SHP77 treated with DMSO at 0.1 percent for 48 hours (cell line): ENCODE measurements at places on chromosomes 6 and 20.

DNA sequence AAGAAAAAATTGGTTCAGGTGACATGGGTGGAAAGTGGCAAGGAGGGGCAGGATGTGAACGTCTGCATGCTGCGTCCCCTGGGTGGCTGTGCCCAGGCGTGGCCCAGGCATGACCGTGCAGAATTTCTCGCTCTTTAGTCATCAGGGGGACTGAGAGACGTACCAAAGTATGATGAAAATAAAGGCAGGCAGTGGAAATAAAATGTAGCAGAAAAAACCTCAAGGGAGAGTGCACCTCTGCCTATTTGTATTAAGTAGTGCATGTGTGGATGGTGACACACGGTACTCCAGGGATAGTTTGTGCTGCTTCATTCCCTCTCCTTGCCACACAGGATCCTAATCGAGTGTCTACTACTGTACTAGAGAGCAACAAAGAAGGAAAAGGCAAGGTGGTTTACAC lies 81.1 kb downstream of the ATP9A start:
- no peak for DNase-seq

DNA sequence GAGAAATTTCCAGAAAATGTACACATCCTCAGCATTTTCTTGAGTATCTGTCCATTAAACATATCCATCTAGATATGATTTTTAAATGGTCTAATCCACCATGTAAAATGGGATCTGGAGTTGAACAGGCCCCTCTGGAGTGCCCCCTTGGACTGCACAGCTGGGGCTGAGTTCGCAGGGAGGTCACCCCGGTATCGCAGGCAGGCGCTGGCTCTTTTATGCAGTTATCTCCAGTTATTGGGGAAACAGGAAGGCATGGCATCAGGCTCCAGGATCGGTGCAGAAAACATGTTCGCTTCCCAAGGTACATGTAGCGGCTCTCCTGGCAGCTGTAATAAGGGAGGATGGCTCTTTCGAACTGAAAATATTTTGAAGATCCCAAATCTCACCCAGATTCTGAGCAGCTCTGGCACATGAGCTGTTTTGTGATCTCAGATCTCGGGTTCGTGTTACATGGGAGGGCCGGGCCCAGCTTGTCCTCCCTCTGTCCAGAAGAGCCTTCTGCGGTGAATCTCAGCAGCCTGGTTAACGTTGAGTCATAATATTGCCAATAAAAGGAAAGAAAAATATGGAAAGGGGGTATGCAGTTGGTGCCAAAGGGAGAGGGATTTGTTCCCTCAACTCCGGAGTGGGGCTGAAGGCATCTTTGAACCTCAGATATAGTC lies 167.7 kb downstream of the EYA2 start:
- no peak for DNase-seq

GRCh38 chr6:146135167-146135566 lies 106.3 kb downstream of the GRM1 start:
- no peak for DNase-seq

- peak; percentile 6 for DNase-seq
Measured at GRCh38 chr6:124536157-124536841, 425.9 kb upstream of the RNF217 start.

- DNase-seq = no peak
Measured at GRCh38 chr6:130585587-130585986, 219.8 kb downstream of the TMEM200A start.

DNA sequence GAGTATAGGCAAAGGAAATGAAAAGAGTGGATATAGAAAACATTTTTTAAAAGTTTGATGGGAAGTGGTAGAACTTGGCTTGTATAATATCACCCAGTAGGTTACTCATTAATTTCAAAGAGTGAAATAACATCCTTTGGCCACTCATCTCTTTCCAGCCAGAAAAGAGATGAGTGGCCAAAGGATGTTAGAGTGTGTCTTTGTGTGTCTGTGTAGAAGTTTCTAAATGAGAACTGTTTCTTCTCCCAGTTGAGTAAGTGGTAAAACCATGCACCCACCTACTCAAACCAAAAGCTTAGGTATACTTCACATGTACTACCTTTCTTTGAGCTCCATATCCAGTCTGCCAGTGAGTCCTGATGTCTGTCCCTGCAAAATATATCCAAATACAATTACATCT lies 47.7 kb upstream of the TMEM244 start:
- DNase-seq = no peak

- no peak for DNase-seq
Measured at GRCh38 chr20:39913274-39913673, 775.8 kb downstream of the MAFB start.

GRCh38 chr20:59333951-59334350 lies 33.5 kb downstream of the EDN3 start:
- DNase-seq = no peak

GRCh38 chr6:169051371-169051770 lies 202.3 kb downstream of the THBS2 start:
- no peak for DNase-seq
